HL-60 (cell line): ENCODE measurements at places on chromosomes 6 and 20.

DNA sequence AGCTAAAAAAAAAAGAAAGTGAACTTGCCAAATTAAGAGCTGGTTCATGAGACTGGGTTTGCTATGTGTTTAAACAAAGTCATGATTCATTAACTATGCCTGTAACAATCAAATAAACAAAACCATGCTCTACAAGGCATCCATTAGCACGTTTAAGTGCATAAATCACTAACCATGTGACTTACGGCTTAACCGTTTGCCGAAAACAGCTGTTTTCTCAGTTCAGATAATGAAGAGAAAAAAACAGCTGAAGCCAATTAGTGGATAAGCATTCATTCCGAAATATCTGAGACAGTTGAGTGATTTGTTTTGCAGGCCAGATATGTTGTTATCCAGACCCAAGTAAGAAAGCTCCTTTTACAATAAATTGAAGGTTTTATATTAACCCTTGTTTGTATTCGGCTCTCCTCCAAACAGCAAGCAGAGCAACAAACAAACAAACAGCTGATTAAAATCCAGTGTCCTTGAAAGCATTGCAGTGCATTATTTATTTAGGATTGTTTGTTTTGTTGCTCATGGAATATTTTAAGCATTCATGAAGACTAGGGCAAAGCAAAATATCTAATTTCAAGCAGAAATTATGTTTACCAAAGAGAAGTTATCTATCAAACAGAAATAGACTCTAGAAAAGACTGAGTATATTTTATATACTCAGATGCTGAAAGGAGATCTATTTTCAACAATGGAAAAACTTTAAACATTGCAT, 343.5 kb downstream of the RFPL4B start:
- no peak for DNase-seq

DNA sequence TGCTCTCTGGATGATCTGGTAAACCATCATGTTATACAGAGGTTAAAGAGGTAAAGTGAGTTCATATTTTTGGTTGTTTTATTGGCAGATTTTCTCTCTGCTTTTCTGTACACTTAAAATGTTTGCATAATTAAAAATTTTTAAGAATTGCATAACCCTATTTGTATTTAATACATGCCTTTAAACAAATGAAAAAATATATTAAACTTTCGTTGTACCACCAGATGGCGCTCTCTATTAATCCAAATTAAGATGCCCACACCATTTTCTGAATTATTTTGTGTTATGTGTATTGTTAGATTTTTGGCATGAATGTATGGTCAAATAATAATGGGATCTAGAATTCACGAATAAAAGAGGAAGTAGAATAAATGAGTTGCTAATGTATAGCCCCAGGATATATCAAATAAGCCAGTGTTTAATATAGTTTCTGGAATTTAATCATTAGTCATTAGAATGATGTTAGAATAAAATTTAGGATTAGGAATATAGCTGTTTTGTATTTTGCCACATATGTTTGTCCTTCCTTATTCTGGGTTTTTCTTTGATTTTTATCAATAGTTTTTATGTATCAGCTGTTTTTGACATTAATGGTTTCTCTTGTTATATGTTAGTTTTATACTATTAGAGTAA, 38.9 kb downstream of the SMAP1 start:
- DNase-seq, result peak; percentile 8

GRCh38 chr6:45813943-45814342, 201.7 kb downstream of the CLIC5 start:
- no peak for DNase-seq

GRCh38 chr6:128280960-128281359, 239.4 kb downstream of the PTPRK start:
- DNase-seq, result no peak

- no peak for DNase-seq
Measured at GRCh38 chr6:78436335-78436734, 431.0 kb upstream of the IRAK1BP1 start.

- no peak for DNase-seq
Measured at GRCh38 chr6:155765275-155766194, 309.9 kb upstream of the NOX3 start.

- DNase-seq, result peak; percentile 84
Measured at GRCh38 chr6:169292338-169293124, 38.9 kb upstream of the THBS2 start.

DNA sequence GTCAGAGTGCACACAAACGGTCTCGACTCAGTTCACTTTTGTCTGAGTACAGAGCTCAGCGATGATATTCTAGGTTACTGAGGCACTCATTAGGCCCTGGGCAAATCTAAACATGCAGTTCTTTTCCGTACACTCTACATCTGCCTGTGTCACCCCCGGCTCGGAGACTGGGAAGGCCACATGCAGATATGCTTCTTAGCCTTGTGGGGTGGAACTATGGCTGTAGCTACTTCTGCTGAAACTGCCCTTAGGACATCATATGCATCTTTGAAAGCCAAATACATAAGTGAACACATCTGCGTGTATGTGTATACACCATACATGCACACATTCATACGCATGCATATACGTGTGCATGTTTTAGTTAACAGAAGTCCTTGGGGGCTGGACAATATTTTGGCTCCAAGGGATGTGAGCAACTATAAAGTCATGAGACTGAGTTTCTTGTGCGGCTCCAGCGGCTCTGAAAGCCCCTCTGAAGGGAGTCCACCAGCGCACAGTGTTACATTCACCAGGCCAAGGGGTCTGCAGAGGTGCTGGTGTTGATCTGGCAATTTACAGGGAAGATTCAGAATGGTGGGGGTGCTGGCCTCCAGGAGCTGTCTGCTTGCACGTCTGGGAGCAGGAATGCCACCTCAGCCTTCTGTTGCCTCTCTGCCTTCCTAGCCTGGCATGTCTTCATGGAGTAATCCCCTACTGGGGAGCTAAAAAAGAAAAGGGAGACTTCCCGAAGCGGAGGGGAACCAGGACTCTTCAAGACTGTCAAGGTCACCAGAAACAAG, 31.6 kb downstream of the PSMG4 start:
- DNase-seq, result no peak

DNA sequence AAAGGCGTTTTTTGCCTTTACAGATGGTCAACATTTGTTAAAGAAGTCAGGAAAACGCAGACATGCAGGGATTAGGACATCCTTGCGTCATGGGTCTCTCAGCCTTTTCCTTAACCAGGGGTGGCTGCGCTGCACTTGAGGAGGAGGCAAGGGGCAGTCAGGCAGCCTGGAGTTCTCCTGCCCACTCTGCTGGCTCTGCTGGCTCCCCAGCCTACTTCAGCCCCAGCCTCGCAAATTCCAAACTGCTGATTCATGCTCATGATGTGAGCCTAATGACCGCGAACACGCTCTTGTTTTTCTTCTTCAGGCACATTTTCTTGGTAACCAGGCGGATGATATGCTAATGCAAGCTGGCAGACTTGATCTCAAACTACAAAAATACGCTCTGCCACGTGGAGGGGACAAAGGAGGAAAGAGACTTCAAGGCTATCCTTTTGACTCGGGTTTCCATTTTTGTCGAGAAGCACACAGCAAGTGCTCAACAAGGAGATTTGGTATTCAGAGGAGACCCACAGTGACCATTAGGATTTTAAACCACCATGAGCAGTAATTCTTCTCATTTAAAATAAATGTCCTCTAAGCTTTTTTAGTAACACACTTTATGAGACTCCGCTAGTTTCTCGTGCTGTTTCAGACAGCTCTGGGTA, 290.3 kb upstream of the STXBP5 start:
- DNase-seq, result peak; percentile 51

DNA sequence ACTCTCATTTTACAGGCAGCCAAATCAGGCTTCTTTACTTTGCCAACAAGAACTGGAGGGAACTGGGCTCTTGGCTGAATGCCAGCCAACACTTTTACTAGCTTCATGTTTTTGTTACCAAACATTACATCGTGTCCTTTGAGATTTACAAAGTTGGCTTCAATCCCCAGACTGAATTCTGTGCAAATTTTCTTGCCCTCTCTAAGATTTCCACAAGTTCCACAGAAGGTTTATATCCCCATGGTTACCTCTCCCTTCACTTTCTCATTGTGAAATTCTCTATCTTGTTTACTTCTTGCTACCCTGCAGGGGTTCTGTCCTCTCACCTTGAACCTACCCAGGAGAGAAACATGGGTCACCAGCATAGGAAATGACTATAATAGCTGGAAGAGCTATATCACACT, 37.6 kb upstream of the PLCB1 start:
- DNase-seq, result no peak

DNA sequence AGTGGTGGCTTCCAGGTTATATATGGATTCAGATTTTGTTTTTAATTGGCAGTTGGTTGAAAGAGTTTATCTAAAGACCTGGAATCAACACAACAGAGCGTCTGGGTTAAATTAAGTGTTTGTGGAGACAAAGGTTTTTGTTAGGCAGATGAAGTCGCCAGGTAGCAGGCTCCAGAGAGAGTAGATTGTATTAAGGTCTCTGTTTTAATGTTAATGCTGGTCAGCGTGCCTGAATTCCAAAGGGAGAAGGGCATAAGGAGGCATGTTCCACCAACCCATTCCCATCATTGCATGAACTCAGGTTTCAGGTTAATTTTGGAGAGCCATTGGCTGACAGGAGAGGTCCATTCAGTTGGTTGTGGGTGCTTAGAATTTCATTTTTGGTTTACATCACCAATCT, 744.1 kb upstream of the GJE1 start:
- no peak for DNase-seq

GRCh38 chr6:2109796-2110195, 135.6 kb downstream of the GMDS start:
- DNase-seq, result no peak

- no peak for DNase-seq
Measured at GRCh38 chr20:41223112-41223511, 85.8 kb downstream of the PLCG1 start.

DNA sequence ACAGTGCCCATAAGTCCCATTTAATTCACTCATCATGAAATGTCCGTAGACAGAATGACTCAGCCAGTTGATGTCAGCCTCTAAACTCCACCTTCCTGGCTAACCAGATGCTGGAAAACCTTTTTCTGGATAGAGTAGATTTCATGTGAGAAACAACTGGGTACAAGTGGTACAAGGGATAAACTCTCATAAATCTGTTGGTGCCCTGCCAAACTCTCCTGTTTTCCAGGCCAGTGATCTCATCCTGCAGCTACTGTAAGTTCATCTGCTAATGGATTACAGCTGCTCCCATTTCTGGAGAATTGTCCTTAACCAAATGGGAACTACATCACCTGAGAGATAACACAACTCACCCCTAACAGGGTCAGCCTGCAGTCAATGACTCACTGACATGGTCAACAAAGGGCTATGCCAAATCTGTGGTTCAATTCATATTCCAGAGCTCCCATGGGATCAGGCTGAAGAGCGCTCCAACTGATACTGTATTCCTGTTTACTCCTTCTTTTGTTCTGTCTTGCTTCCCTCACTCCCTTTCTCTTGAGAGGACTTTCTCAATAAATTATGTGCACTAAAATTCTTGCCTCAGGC, 210.1 kb upstream of the HDDC2 start:
- DNase-seq, result no peak

DNA sequence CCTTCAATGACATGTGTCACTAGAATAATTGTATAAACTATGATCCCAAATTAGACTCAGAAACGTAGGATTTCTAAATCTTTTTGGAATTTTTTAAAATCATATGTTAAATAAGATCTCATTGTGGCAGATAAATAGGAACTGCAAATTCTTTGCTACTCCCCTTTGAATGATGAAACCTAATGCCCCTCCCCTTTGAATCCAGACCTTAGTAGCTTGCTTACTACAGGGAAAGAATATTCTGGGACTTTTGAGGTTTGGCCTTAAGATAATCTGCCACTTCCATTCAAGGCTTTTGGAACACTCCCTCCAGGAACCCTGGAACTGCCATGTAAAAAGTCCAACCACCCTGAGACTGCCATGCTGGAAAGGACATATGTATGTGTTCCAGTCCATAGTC, 7.1 kb downstream of the TDP2 start:
- DNase-seq, result no peak

DNA sequence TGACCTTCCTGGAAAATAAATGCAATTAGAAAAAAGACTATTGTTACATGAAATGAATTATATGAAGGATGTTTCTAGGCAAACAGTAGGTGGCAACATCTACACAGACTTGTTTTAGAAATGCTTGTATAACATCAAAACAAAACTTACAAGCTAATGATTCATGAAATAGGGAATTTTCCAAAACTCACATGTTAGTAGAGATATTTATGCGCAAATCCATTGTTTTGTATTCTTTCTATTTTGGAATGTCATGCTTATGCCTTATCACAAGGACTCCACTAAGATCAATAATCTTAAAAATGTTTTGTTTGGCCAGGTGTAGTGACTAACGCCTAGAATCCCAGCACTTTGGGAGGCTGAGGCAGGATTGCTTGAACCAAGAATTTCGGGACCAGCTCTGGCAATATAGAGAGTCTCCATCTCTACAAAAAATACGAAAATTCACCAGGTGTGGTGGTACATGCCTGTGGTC, 32.3 kb upstream of the LGSN start:
- peak; percentile 6 for DNase-seq

GRCh38 chr20:19735446-19735845, 22.6 kb upstream of the RIN2 start:
- DNase-seq, result no peak

DNA sequence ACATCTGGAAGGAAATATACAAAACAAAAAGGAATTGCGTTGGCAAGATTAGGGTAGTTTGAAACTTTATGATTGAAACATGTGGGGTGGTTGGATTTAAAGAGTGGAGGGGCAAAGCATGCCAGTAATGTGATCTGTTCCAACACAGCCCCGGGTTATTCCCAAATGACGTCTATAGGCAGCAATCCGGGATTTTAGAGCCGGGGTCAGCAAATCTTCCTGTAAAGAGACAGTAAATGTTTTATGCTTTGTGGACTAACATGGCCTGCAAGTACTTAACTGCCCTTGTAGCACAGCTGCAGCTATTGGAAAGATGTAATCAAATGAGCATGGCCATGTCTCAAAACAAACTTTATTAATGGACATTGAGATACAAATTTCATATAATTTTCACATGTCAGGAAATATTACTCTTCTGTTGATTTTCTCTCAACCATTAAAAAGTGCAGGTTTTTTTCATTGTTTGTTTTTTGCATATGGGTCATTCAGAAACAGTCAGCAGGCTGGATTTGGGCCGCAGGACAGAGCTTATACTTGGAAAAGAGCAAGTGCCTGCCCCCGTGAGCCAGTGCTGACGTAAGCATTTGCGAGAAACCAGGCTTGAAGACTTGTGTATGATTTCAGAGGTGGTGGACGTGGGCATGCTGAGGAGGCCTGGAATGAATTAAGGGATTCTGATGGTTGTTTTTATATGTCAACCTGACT, 136.5 kb downstream of the DOK5 start:
- no peak for DNase-seq

GRCh38 chr6:160355001-160355400, 6.8 kb downstream of the SLC22A3 start:
- peak; percentile 3 for DNase-seq

GRCh38 chr6:150195996-150196417, 53.2 kb downstream of the PPP1R14C start:
- no peak for DNase-seq

GRCh38 chr6:52663120-52663935, 7.6 kb upstream of the TMEM14A start:
- no peak for DNase-seq
